ENCODE measurements at places on chromosomes 2 and 18. TPM values are rescaled to one million over a fixed set of nuclear protein-coding genes. Genes with fewer than 3 reads are reported as not detected.

Gene CRACDL
- not detected for total RNA-seq

Gene FBXO15
- 0.51 TPM for total RNA-seq

Gene AGXT
- not detected for total RNA-seq

Gene GPBAR1
- 0.06 TPM for total RNA-seq

Gene CAPN14
- under 0.01 TPM for total RNA-seq

Gene UNC80
- not detected for total RNA-seq

Gene RAB31
- total RNA-seq, result 26.2 TPM

Gene SULT1C4
- total RNA-seq, result not detected

Gene LYG2
- not detected for total RNA-seq

Gene SRD5A2
- total RNA-seq, result not detected

Gene FN1
- total RNA-seq, result 3,000 TPM

Gene NT5DC4
- not detected for total RNA-seq

Gene POTEE
- total RNA-seq, result not detected

Gene ELOA2
- not detected for total RNA-seq

Gene TOGARAM2
- total RNA-seq, result 0.75 TPM

Gene ATIC
- 26.7 TPM for total RNA-seq

Data from LHCN-M2 (cell line).